ENCODE measurements at places on chromosomes 3 and 15.

DNA sequence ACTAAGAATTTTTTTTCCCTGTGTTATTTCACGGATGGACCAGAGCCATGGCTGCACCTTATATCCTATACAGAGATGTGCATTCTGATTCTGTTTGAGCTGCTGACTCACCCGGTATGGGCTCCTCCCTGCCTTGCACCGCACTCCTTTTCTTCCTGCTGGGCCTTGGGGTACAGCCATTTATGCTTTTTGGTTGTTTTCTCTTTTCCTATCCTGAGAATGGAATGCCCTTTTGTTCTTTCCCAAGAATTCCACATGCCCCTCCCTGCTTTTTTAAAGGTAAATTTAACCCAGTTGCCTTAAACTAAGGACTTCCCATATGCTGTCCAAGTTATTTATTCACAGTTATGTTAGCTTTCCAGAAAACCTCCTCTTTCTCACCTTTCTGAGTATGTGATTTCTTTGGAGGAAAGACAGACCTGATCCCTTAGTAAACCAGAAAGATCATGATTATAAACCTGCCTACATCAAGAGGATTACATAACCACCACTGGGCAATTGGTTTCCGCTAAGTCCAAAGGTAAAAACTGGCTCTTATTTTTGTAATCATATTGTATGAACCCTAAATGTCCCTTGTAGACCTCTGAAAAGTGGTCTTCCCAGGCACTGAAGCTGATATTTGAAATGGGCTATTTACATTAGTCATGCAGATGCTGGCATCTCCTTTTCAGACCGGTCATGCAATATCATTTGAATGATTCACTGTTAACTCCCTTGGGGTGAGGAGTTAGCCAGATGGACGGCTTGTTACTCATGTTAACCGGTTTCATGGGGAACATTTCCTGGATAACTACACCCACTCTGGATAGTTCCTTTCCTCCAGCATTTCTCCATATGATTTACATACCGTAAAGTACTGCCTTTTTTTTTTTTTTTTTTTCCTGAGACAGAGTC lies 45.5 kb downstream of the TMOD3 start:
- DNase-seq = peak; percentile 98

- peak; percentile 56 for DNase-seq
These were observed 26.5 kb upstream of the POLR2M start for GRCh38 chr15:57680021-57680420.

DNA sequence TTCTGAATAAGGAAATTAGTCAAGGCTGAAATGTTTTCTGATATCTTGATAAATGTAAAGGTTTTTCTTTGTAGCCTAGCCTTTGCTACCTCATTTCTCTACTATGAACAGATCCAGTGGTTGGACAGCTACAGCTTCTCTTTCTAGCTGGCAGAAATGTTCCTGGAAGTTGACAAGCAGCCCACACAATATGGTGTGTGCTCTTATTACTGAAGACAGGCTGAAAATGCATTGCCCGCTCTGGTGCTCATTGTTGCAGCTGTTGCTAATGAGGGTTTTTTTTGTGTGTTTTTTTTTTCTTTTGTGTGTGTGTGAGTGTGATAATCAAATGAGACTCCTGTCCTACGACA lies 844.3 kb upstream of the SEMA6D start:
- DNase-seq = no peak

GRCh38 chr3:155233213-155233612 lies 60.3 kb downstream of the STRIT1 start:
- peak; percentile 87 for DNase-seq

DNA sequence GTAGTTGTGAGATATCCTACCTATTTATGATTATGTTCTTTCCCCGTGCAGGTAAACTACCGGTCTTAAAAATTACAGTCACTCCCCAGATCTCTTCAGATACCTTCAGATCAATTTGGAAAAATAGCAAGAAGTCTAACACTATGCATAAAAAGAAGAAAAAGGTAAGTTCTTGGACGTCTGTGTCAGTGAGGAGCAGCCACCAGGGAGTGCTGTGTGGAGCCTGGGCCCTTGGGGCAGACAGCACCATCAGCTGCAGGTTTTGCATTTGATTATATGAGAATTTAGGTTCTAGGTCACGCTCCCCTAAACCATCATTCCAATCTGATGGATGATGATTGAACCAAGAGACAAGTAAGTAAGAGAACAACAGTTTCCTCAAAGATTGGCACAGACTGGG lies 8.9 kb upstream of the RNF7 start:
- DNase-seq = no peak

- peak; percentile 82 for DNase-seq
These were observed 21.0 kb downstream of the SLCO2A1 start for GRCh38 chr3:134008630-134009156.

GRCh38 chr15:45831787-45832186 lies 197.0 kb downstream of the SQOR start:
- DNase-seq = no peak

- DNase-seq = no peak
These were observed 194.6 kb downstream of the SUCLG2 start for GRCh38 chr3:67459796-67460195.

- DNase-seq = no peak
These were observed 316.4 kb downstream of the MCTP2 start for GRCh38 chr15:94547711-94548110.

DNA sequence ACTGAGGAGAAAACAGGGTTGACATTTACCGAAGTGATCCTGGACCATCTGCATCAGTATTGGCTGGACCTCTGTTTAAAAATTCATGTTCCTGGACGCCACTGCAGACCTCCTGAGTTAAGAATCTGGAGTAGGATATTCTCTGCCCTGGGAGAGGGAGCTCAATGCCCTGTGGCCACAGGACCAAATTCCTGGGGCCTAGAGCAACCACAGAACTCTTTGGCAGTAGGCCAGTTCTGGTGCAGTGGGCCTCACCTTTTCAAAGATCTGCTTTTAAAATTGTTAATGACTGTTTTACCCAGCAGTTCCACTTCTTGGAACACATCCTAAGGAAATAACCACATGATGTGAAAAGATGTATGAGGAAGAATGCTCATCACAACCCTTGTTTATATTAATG lies 133.3 kb upstream of the ADPGK start:
- no peak for DNase-seq

DNA sequence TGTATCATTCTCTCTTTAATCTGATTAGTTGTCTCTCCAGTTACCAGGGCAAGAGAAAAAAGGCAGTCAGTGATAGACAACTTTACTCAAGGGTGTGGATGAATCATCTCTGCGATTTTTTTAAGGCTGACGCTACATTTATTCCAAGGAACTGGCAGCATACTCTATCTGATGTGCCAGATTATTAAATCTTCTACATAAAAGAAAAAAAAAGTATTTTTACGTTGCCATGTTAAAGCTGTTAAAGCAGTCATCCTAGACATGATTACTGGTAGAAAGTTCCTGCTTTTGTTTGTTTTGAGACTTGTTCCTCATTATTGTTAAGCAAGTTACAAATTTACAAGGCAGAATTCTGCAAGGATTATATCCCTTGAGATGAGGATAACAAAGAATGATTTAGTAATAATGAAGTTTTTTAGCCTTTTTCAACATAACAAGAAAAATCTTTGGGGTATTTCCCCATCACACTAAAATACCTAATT lies 121.7 kb downstream of the CBLB start:
- DNase-seq = peak; percentile 75

DNA sequence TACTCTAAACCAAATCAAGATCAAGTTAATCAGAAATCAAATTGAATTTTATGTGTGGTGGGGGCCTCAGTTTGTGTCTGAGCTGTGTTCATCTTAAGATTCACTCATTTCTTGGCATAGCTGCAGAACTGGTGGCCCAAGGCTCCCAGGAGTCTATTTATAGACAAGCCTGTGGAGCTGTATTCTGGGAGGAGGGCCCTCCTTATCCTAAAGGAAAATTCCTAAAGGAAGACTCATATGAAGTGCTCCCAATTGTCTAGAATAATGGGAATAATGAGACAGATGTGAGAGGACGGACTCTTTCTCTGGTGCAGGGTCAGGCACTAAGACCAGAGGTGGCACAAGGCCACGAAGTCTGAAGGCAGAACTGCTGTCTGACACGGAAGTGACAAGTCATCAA lies 38.9 kb downstream of the C3orf85 start:
- peak; percentile 4 for DNase-seq

GRCh38 chr3:141384575-141384974 lies 16.3 kb downstream of the ZBTB38 start:
- no peak for DNase-seq

DNA sequence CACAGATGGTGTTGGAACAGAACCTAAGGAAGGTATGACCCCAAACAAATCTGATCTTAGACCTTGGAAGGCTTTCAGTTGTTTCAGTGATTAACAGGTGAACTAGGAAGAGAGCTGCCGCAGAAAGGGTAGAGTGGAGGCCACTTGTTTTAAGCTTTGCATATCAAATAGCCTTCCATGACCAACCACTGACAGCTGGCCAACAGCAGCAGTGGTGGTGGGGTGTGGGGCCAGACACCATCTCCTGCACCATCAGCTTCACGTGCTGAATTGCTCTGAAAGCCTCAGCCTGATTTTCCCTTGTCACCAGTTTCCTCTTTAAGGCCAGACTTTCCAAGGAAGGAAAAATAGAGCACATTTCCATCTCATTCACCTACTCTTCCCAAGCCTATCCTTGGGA lies 16.6 kb upstream of the OSBPL11 start:
- no peak for DNase-seq

DNA sequence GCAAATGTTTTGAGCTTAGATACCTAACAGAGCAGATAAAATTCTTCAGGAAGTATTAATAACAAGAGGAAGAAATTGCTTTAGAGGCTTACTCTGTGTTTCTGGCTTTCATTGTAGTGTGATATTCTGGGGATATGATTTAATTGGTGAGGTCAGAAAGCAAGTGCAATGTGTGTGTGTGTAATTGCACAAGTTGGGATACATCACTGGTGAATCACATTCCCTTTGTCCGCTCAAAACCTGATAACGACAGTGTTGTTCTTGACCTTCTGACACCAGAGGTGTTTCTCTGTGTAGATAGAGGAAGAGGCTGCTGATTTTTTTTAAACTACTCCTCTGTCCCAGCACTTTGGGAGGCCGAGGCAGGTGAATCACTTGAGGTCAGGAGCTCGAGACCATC lies 161.1 kb downstream of the CACNA2D3 start:
- peak; percentile 36 for DNase-seq

GRCh38 chr3:72171463-72171881 lies 386.5 kb upstream of the PROK2 start:
- no peak for DNase-seq

GRCh38 chr3:180116203-180116602 lies 79.5 kb upstream of the PEX5L start:
- DNase-seq = no peak

GRCh38 chr15:62128916-62129315 lies 36.2 kb downstream of the C2CD4B start:
- no peak for DNase-seq

DNA sequence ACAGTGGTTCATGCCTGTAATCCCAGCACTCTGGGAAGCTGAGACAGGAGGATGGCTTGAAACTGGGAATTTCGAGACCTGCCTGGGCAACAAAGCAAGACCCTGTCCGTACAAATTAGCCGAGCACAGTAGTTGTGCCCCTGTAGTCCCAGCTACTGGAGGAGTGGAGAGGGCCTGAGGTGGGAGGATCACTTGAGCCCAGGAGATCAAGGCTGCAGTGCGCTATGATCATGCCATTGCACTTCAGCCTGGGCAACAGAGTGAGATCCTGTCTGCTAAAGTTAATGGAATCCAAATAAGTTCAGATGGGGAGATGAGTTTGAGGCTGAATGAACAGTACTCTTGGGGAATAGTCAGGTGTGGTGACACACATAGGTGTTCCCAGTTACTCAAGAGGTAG lies 14.4 kb downstream of the TRIM71 start:
- no peak for DNase-seq

- DNase-seq = no peak
These were observed 19.1 kb downstream of the TYRO3 start for GRCh38 chr15:41577863-41578735.

DNA sequence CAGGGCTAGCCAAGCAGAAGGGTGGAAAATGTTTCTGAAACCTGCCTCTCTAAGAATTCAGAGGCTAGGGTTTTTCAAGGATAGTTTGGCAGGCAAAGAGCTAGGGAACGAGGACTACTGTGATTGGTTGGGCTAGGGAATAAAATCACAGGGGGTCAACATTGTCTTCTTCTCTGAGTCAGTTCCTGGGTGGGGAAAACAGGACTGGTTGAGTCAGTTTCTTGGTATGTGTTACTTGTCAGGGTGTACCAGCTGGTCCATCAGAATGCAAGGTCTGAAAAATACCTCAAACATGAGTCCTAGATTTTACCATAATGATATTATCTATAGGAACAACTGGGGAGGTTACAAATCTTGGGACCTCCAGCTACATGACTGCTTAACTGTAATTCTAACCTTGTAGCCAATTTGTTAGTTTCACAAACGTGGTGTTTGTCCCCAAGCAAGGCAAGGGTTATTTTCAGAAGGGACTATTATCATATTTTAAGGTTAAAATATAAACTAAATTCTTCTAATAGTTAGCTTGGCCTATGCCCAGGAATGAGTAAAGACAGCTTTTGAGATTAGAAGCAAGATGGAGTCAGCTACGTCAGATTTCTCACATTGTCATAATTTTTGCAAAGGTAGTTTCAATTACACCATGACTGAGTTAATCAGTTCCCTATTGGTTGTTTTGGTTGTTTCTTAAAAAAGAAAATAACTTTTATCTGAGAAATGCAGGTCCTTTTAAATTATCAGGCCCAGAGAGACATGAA lies 231.5 kb downstream of the ALCAM start:
- DNase-seq = peak; percentile 96

DNA sequence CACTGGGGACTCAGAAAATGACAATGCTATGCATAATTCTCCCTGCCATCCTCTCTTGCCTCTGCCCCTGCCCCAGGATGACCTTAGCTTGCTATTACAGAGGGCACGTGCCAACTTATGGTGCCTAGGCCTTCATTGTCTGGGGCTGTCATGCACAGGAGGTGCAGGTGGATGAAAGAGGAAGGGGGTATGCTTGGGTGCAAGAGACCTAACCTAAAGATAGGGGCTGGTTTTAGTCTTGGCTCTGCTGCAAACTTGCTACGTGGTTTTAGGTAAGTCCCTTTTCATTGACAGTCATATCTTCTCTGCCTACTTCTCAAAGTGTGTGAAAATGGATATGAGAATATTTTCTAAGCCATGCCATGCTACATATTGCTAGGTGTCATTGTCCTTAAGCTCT lies 161.3 kb downstream of the EPHB1 start:
- no peak for DNase-seq

DNA sequence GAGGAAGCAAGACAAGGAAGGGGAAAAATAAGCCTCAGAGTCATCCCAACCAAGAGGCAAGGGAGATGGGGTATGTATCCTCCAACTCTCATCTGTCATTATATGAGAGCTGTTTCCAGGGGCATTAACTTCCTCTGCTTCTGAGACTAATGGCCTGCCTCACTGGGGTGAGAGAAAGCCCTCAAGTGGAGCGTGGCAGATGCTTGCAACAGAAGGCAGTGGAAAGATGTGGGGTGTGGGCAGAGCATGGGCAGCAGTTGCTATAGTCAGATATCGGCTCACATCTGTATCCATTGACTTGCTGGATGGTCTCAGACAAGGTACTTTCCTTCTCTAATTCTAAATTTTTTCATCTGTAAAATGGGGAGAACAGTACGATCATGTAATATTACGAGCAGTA lies 81.7 kb upstream of the PLCL2 start:
- DNase-seq = no peak

GRCh38 chr3:128274837-128275236 lies 121.6 kb downstream of the EEFSEC start:
- DNase-seq = peak; percentile 91
